ENCODE measurements at places on chromosomes 12 and 14.

GRCh38 chr12:113135178-113136127 is at the start of gene RASAL1:
Gene RASAL1 (minus strand): TSS chr12:113135761. CDS start chr12:113135462, 299 bp downstream.
- DNase-seq: peak; percentile 58

DNA sequence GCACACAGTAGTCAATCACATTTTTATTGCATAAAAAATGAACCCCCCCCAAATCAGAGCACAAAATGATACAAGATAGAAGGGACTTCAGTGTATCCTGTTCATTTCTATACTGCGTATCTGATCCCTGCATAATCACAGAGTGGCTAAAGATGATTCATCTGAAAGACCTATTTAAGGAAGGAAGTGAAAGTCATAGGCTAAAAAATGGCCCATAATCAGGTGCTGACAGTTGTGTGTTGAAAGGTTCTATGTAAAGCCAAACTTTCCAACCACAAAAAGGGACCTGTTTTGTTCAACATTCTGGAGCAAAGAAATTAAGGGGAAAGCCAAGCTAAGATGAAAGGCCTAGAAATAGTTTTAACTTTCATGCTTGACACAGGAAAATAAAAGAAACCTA is 147.8 kb upstream of the ATP2B1 start:
- no peak for DNase-seq

DNA sequence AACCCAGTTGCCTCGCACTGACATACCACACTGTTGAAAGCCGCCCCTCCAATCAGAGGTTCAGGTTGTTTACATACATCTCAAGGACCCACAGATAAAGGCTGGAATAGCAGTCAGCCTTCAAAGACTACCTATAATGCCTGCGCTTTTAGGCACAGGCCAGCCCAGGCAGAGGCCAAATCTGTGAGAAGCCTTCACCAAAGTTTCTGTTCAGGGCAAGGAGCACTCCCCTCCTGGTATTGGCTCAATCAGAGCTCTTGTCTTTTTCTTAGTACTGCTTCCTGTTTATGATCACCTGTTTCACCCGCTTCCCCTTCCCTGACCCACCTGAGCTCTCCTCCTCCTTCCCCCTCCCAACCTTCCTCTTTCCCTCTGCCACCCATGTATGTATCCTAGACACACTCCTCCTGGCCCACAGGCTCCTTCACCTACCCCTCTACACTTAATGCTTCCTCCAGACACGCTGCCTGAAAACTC is 34.8 kb downstream of the DUSP16 start:
- DNase-seq: no peak

- DNase-seq: no peak
Measured at GRCh38 chr12:47718531-47718930, 6.8 kb downstream of the ENDOU start.

DNA sequence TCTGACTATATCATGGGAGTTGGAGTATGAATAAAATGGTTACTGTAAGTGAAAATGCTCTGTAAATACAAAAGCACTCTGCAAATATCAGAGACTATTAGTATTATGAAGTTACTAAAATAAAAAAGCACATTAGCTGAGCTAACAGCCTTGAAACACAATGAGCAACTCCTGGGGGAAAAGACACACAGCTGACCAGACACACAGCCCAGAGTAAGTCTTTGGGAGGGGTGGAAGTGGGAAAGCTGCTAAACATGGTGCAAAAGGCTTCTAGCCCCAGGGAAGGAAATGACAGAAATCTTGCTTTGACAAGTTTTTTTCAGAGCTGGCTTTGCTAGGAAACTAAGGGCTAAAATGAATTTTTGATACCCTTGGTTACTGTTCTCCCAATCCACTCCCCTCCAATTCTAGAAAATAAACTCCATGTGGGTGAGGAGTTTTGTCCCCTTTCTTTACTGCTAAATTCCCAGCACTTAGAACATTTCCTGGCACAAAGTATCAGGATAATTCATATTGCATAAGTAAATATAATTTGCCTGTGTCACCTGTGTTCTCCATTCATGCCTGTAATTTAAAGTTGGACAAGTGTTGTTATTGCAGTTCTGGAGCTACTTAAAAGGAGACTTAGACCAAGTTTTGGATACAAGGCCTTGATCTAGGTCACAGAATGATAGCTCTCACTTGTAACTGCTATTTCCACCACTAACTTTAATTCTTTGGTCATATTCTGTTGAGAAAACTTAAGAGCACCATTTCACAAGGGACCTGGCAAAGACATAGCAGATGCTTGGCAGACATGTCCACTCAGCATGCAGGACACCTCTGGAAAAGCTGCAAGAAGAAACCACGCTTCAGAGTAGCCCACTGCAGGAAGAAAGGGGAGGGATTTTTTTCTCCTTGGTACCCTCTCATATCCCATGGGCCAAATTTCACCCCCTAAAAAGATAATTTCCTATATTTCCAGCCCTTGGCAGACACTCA is 19.0 kb upstream of the RAB3IP start:
- no peak for DNase-seq

DNA sequence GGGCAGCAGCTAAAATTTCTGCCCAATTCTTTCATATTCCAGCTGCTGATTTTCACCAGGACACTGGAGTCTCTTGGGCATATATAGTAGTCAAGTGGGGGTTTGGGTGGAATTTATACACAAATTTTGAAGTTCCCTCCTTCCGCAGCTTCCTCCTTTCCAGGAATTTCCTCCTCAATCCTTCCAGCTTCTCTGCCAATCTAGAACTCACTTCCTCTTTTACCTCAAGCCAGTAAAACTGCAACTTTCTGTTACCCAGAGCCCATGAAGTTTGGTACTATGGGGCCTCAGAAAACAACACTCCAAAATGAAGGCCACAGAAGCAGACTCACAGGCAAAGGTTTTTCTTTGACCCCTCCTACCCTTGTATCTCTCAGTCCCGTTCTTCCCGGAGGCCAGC is 51.7 kb upstream of the G2E3 start:
- no peak for DNase-seq

DNA sequence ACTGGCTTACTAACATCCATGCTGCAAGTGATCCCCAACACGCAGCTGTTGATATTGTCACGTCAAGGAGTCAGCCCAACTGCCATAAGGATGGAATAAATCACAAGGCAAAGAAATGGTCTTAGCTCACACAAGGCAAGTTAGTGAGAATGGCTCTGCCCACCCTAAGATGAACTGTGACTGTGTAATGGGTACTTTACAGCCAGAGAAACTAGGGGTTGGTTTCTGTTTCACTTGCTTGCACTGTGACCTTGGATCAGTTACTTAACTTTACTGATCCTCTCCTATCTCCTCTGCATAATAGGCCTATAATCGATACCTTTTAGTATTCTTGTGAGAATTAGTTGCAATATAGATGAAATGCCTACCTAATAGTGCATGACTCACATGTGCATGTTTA is 52.2 kb upstream of the ANO2 start:
- no peak for DNase-seq

- no peak for DNase-seq
Measured at GRCh38 chr12:104443008-104443407, 13.7 kb upstream of the CHST11 start.

DNA sequence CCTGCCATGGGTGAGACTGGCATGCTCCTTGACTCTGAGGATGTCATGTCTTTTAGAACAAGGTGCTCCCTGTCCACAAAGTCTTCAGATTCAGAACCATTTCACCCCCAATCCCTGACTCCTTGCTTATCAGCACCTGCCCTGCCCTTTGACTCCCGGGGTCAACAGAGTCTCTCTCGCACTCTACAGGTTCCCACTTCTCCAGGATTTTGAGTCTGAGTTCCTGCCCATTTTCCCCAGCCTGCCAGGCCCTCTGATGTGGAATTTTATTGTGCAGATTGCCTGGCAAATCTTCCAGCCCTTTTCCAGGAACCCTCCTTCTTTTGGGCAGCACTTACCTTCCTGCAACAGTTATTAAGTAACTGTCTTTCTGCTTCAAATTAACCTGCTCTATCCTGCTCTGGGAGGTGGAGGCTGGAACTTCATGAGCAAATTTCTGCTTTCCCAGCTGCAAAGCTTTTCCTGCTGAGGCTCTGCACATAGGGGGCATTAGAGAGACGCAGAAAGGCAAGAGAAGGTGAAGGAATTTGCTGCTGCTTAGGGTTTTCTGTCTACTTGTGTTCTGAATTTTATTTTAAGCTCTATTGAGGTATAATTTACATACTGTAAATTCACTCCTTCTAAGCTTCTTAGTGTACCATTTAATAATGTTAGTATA is 259.1 kb downstream of the PCNX1 start:
- DNase-seq: no peak

DNA sequence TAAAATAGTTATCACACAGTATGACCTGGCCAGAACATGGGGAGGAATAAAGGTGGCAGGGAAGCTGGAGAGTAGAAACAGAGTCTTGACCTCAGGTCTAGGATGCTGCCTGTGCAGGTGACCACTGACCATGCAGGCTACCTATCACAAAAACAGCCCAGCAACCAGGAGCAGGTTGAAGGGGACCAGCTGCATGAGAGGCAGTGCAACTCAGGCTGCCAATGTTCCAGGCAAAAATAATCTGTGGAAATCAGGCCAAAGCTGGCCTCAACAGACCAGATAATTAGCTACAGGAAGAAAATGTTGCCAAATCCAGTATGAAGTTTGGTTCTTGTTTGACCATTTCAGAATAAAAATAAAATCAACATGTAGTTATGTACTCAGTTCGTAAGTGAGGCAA is 72.6 kb downstream of the PDE6H start:
- no peak for DNase-seq

DNA sequence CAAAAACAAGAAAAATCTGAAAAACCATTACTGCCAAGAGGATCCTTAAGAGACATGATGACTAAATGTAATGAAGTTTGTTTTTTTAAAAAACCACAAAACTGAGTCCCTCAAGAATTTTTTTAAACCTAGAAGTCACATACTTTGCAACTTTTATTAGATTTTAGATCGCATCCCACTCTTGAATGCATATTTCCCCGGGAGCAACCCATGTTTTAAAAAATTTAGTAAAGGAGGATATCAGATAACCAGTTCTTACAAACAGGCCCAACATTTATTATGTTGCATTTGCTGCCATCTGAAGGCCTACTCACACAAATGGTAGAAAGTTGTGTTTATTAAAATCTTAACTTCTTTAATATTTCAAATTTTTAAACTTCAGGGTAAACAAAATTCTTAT is 44.3 kb upstream of the CCT2 start:
- DNase-seq: no peak

DNA sequence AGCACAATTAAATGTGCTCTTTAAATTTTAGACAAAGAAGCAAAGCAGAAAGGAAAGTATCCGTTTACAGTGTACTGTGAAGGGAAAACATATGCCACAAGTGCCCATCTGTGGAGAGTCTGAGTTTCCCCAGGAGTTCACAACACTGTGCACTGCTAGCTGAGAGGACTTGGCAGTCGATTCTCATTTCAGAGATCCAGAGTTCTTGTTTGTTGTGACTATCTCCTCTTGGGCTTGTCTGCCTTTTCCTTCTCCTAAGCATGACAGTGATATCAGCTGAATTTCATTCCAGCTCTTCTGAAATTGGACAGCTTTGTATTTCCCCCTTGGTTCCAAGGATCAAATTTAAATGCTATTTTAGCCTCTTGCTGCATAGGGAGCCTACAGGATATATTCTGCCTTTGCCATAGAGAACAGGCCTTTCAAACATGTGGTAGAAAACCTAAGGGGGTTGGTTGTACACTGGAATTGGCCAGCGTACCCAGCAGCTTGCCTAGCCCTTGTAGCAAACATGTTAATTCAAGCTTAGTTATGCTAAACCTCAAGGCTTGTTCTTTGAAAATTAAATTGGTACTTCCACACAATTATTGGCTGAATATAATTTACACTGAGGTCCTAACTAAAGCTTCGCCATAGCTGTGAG is 259.2 kb upstream of the NOVA1 start:
- no peak for DNase-seq

- no peak for DNase-seq
Measured at GRCh38 chr14:89678768-89679167, 261.7 kb upstream of the FOXN3 start.

DNA sequence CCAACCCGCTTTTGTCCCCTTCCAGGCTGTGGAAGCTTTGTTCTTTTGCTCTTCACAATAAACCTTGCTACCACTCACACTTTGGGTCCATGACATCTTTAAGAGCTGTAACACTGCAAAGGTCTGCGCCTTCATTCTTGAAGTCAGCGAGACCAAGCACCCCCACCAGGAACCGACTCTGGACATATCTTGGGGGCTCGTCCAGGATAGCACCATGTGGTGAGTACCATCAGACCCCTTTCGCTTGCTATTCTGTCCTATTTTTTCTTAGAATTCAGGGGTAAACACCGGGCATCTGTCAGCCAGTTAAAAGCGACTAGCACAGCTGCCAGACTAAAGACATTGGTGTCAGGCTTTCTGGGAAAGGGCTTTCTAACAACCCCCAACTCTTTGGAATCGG is 137.6 kb upstream of the PPFIA2 start:
- DNase-seq: no peak

GRCh38 chr12:120230326-120230973 is 29.5 kb upstream of the RPLP0 start:
- no peak for DNase-seq

DNA sequence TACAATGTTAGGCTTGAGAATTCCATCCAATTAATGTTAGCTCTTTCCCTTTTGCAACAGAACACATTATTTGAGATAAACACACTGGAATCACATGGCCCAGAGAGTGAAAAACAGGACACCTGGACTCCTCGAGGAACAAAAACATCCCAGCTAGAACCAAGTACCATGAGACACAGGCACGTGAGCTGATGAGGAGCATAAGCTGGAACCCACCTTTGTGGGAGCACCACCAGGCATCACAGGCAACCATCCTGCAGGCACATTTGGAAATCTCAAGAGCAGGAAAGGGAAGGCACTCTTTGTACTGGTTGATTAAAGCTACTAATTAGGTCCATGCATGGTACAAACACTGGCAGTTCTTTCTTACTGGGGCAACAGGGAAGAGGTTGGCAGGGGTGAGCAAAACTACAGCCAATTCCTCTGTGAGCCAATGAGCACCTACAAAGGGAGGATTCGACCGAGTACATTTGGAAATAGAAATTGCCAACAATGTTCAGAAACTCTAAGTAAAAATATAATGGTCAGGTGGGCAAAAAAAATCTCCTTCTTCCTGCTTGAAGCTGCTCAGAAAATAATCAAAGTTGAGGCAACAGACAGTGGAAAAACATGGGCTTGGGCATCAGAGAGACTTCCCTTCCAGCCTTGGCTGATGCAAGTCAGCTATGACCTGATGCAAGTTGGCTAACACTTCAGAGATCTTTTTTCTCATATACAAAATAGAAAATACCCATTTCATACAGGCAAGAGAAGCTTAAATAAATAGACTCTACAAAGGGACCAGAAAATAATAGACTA is 216.7 kb downstream of the NUAK1 start:
- DNase-seq: no peak

DNA sequence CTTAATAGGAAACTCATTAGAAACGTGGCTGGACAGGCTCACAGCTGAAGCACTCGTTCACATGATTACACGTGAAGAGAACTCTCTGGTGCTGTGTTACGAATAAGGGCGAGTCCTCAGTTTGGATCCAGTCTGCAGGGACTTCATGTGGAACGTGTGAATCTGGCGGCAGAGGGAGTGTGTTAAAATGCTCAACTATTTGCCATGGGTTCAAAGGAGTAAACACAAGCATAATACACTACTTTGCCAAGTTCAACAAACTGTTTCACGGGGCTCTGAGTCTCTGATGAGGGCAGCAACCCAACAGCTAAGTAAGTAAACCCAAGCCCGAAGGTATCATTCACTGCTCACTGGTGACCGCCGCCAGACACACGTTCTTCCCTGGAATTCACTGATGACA is 42.4 kb downstream of the NUAK1 start:
- no peak for DNase-seq

- DNase-seq: no peak
Measured at GRCh38 chr12:10227648-10228047, 15.0 kb downstream of the GABARAPL1 start.

All from activated T-helper 1 cell treated with anti-CD3 and anti-CD28 coated beads, Interleukin-2, amount 50 U/mL, for 16 hours (primary cell).